ENCODE measurements at places on chromosomes 2 and 18.

DNA sequence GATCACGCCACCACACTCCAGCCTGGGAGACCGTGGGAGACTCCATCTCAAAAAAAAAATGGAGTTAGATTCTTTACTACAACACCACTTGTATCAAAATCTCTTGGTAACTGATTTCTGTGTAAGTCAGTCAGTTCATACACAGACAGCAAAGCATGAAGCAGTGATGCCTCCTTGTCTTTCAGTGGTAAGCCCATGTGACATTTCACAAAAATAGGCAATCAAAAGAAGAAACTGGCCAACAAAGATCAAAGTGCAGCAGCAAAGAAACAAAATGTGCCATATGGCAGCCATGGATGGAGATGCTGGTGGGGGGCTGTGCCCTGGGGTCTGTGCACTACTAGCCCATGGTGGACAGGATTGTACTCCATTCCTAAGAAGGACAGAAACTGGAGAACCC, 6.7 kb upstream of the RAB12 start:
- DNase-seq, result no peak

DNA sequence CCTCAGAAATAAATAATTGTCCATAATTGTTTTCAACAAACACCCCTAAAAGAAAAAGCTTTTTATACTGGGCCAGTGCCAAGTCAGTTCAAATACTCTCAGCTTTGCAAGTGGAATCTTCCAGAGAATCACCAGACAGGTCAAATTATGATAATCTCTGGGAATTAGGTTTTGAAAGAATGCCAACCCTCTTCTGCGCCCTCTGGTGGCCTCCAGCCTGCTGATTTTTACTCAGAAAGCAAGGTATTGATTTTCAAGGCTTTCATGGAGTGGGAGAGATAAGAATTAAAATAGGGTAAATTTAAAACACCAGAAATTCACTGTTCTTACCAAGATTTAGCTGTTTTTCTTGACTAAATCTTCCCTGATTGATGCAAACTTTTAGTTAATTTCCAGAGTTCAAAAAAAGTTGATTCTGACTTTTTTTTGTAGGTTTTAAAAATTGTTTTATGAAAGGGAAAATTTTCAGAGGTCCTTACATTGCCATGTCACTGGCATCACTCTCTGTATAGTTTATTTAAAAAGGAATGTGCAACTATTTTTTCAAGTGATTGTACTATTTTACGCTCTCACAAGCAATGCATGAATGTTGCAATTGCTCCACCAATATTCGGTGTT, 282.9 kb upstream of the TNP1 start:
- DNase-seq, result no peak

GRCh38 chr2:230691005-230691647, 21.5 kb upstream of the CAB39 start:
- DNase-seq, result no peak

GRCh38 chr18:36610661-36611060, 218.1 kb downstream of the TPGS2 start:
- DNase-seq, result no peak

DNA sequence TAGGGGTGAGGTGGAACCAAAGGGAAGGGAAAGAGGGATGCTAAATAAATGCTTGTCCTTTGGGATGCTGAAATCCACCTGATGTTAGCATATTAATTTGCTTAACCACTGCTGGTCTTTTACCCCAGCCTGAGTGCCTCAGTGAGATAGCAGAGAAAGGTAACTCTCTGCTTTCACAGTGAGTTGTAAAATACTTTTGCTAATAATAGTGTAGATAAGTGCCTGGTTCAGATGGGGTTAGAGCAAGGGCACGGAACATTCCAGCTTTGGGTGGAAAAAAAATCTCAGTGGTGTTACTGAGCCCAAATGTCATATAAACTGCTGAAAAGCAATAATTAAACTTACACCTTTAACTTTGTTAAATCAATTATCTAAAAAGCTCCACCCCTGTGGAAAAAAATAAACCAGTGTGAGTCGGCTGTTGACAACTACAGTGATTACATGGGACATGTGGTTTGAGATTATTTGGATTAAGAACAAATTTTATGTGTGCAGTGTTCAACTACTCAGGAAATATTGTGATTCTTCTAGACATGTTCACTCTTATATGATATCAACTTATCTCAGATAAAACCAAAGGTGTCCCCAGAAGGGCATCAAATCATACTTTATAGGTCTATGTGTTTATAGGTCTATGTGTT, 21.1 kb upstream of the RND3 start:
- no peak for DNase-seq

- DNase-seq, result no peak
Measured at GRCh38 chr2:223597076-223597475, 5.1 kb downstream of the SCG2 start.

GRCh38 chr2:33812707-33813106, 213.6 kb upstream of the FAM98A start:
- no peak for DNase-seq

GRCh38 chr2:120548627-120549608, 186.8 kb upstream of the GLI2 start:
- no peak for DNase-seq

GRCh38 chr18:76503649-76504386, 8.8 kb upstream of the ZNF516 start:
- no peak for DNase-seq

GRCh38 chr2:219289537-219290361, 10.6 kb downstream of the DNAJB2 start:
- DNase-seq, result no peak

DNA sequence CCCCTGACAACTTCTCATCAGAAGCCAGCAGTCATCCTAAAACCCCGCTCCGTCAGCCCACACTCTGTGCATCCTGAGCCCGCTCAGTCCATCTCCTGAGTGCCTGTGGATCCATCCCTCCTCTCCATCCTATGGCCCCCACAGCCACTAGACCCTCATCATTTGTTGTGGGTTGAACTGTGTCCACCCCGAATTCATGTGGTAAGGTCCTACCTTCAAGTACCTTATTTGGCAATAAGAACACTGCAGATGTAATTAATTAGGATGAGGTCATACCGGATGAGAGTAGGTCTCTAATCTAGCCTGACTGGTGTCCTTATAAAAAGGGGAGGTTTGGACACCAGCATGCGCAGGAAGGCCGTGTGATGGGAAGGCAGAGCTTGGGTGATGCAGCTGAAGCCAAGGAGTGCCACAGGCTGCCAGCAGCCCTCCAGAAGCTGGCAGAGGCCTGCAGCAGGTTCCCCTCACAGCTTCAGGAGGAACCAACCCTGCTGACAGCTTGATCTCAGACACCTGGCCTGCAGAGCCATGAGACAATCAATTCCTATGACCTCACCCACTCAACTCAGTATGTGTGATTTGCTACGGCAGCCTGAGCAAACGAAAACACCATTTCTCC, 192.4 kb downstream of the ZBTB7C start:
- DNase-seq, result no peak

GRCh38 chr18:1392865-1393734, 488.4 kb downstream of the ADCYAP1 start:
- no peak for DNase-seq

DNA sequence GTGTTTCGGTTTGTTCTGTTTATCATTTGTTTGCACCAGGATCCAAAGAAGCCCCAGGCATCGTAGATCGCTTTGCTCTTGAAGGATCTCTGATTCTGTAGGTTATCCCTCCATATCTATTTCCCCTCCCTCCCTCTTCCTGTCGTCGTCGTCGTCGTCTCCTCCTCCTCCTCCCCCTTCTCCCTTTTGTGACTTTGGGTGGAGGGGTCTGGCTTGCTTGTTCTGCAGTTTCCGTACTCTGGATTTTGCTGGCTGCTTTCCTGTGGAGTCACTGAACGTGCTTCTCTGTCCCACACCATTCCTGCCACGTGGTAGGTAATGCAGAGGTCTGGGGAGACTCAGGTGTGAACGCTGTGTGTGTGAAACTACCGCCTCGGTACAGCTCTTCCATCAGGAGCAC, 225.0 kb downstream of the LDLRAD4 start:
- DNase-seq, result no peak

- no peak for DNase-seq
Measured at GRCh38 chr2:144711630-144712549, 192.0 kb upstream of the ZEB2 start.

- no peak for DNase-seq
Measured at GRCh38 chr2:109466674-109467575, 146.8 kb downstream of the SEPTIN10 start.

GRCh38 chr2:129233166-129233565, 746.3 kb upstream of the RAB6C start:
- no peak for DNase-seq

DNA sequence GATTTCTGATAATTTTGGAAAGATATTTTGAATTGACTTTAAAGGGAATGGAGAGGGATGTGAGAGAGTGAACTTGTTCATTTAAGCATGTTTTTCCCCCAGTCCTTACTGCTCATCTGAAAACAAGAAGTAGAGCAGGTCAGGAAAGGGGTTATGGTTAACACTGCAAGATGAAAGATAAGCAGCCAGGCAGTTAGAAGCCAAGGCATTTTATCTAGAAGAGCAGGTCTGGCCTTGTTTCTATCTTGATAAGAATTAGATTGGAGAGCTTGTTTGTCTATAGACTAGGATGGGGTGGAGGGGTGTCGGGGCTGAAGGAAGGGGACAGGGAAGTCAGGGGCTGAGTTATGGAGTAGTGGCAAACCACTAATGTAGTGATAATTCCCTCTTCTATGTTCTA, 171.6 kb downstream of the IKZF2 start:
- peak; percentile 69 for DNase-seq

DNA sequence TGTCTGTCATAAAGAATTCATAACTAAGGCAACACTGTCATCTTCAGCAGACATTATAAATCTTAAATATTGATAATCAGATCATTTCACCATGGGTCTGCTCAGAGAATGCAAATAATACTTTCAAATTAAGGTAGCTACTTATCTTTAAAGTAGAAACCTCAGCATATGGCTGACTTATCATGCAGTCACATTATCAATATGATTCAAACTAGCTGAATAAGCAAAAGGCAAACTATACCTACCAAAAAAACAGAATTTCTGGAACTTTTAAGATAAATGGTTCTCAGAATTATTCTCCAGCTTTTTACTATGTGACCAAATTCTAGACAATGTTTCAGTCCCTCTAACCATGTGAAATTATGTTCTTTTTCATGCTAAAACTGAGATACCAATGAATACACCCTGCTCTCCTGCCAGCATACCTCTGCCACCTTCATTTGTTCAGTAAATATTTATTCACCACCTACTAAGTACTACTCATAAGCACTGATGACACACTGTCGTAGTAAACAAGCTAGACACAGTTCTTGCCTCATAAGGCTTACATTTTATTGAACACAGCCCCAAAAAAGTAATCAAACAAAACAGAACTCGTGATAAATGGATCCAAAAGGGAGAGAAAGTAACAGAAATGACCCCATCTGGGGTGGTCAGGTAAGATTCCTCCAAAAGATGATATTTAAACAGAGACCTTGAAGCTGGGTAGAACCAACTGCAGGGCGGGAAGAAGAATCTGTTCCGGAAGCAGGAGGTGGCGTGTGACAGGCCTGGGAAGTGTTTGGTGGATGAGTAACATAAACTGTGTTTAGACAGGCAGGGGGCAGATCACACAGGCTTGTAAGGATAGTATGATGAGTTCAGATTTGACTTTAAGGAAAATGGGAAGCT, 17.7 kb downstream of the SPIRE1 start:
- no peak for DNase-seq

GRCh38 chr2:36369163-36369562, 13.6 kb downstream of the CRIM1 start:
- DNase-seq, result no peak

- DNase-seq, result no peak
Measured at GRCh38 chr2:182920631-182921056, 54.2 kb upstream of the FRZB start.

- no peak for DNase-seq
Measured at GRCh38 chr2:152098496-152099366, at the start of gene CACNB4. CACNB4 (minus strand) TSS chr2:152099044.

- DNase-seq, result no peak
Measured at GRCh38 chr2:12589802-12590320, 126.9 kb upstream of the TRIB2 start.

GRCh38 chr18:58544616-58545337, 84.1 kb downstream of the ALPK2 start:
- no peak for DNase-seq

DNA sequence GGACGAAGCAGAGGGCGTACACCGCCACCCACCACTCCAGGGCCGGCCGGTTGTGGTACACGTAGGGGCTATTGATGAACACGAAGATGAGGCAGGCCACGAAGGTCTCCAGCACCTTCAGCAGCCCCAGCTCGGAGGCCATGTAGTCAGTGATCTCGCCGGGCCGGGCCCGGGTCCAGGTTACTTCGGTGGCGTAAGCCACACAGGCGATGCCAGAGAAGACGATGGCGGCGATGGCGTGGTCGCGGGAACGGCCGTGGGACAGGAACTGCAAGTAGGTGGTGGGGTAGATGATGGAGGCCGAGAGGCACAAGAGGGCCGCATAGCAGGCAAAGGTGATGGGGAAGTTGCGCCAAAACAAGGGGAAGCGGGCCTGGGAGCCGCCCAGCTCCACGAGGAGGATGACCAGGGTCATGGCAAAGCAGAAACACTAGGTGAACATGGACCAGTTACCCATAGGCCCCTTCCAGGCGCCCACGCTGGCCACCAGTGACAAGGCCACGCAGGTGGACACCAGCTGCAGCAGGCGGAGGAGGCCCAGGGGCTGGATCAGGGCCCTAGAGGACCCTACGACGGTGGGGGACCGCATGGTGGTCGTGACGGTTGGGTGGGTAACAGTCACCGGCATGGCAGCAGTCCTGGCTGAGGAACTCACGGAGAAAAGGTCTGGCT, 128.4 kb upstream of the FAM98A start:
- no peak for DNase-seq

DNA sequence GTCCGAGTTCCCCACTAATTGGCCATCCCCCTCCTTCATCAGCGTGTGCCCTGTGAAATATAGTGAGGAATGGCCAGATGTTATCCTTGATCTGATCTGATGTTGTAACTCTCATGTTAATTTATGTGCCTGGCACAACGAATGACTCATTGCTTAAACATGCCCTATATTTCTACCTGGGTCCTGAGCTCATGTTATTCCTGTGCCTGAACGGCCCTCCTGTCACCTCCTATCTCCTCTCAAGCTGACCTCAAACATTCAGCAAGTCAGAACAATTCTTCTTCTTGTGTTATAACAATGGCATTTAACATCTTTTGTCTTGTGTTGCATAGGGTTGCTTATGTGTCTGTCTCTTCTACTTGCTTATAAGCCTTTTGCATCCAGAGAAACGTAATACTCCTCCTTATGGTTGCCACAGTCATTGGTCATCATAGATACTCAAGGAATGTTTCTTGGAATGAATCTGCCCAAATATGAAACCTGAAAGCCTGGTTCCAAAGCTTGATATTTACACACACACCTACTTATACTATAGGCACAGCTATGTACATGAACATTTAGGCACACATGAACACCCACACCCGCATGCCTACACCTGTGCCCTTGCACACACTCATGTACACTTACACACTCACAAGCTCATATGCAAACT, 80.2 kb upstream of the PHLPP1 start:
- no peak for DNase-seq

- DNase-seq, result no peak
Measured at GRCh38 chr2:40451918-40452605, at the start of gene SLC8A1. SLC8A1 (minus strand) TSS chr2:40452090.

DNA sequence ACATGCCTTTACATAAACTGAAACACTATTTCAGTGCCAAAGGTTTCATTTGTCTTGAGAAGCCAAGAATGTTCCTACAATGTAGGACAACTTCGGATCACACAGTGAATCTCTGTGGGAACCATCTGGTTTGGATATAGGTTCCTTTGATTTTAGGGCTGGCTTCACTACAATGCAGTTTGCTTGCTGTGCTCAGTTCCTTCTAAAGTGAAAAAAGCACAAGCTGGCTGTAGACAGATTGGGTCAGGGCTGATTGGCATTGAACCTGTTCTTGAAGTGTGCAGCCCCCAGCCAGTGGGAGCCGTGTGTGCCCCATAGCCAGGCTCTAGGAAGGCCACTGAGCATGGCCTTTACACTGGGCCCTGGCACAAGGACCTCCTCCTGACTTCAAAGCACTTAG, 167.9 kb upstream of the HNRNPA3 start:
- no peak for DNase-seq

All from KG1 (cell line).